Endodermal cell (in vitro differentiated cells): ENCODE measurements at places on chromosomes 7 and 10.
A peak's percentile ranks its signal among the peaks of the same experiment; 100 is the strongest.

DNA sequence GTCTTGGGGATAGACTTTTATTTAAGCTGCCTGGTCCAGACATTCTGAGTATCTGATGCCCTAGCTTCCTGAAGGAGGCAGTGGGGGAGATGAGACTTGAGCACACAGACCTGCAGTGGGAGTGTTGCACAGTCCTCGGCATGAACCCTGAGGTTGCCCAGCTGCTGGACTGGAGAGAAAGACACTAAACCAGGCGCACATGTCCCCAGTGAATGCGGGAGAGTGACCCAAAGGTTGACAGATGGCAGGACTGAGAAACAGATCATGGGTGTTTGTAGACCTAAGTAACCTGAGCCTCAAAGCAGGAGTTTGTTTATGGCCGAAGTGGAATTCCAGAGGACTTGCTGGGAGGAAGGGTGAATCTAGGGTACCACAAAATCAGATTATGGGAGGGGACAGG lies 15.7 kb upstream of the MSRB2 start:
- no peak for DNase-seq

GRCh38 chr7:151869455-151869854 lies 7.5 kb downstream of the PRKAG2 start:
- DNase-seq: no peak

DNA sequence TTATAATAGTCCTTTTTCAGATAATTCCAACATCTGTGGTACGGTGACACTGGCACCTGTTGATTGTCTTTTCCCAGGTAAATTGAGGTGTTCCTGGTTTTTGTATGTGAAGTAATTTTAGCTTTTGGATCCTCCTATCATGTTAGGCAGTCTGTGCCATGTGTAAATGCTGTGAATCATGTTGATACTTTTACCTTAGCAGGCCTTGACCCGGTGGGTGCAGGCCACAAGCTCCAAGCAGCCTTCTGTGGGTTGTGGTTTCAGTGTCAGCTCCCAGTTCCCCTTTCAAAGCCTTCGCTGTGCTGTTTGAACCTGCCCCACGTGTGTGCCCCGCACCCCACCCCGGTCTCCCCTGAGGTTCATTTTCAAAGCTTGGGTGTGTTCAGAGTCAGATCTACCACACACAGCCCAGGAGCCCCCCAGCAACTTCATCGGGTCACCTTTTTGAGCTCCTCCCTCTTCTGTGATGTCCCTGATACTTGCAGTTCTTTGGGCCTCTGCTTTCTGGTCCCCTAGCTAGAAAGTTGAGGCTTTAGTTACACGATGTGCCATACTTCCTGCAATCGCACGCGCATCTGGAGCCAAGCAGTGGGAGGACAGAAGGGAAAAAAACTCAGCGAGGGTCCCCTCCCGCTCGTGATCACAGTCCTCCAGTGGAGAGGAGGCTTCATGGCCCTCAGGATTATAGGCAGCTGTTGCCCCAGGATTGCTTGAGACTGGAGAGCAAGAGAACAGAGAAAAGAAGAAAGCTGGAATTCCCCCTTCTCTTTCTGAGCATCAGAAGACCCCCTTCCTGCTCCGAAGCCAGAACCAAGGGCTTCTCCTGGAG lies 8.7 kb upstream of the BHLHA15 start:
- DNase-seq: no peak

GRCh38 chr10:126598009-126598408 lies 72.5 kb downstream of the C10orf90 start:
- peak; percentile 89 for DNase-seq

DNA sequence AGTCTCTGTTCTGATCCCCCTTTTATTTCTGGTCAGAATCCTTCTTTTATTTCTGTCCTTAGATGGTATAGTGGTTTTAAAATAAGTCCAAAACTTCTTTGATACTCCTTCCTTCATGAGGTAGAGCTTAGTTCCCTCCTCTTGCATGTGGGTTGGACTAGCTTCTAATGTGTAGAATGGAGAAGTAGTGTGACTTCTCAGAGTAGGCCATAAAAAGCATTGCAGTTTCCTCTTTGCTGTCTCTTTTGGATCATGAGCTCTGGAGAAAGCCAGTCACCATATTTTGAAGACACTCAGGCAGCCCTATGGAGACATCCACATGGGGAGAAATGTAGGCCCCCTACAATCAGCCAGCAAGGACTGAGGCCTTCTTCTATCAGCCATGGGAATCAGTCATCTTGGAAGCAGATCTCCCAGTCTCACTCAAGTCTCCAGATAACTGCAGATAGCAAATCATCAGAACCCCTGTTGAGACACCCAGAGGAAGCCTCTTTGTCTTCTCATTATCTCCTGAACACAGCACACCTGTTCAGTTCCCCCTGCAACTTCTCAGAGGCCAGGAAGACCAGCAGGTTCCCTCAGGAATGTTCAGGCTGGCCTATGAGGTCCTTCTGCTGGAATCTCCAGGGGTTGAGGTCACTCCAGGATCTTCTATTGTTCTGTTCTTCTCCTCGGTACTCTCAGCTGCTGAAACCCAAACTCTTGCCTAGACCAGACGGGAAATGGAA lies 511.9 kb upstream of the ZMIZ1 start:
- DNase-seq: peak; percentile 68

- DNase-seq: no peak
Measured at GRCh38 chr10:83346266-83346910, 792.9 kb upstream of the GHITM start.

DNA sequence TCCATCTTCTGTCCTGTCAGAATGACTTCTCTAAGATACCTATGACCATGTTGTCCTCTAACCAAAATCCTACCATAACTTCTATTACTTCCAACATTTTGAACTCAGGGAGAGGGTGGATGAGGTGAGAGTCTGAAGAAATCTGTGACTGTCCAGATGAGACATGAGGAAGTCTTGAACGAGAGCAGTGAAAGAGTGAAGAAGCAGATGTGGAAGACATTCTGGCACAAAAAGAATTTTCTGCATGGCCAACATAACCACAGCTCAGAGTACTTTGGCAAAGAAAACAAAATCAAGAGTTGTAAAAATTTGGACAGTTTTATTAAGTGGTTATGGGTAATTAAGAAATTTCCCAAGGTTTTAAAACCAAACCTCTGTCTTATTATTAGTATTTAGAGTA lies 141.6 kb downstream of the CPEB3 start:
- DNase-seq: no peak

DNA sequence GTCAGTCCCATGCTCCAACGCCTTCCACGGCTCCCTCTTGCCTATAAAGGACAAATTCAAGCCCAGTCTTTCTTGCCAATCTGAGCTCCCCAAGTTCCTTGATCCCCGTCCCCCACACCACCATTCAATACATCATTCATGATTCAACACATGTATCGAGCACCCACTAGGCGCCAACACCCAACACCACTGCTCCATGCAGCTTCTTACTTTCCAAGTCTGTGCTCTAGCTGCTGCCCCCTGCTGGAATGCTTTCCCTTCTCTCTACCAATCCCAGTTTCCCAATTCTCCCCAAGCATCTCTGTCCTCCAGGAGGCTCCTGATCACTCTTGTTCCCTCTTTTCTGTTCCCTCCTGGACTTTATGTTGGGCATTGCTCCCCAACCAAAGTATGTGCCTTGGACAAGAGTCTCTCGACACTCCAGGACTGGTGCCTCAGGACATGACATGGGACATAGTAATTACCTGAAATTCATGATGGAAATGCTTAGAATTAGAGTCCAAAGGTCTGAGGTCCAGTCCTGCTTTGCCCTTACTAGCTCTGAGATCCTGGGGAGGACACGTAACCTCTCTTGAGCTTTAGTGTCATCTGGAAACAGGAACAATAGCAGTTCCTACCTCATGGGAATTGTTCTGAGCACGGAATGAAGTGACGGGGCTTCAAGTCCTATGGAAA lies 172.7 kb downstream of the NEURL1 start:
- DNase-seq: peak; percentile 86

DNA sequence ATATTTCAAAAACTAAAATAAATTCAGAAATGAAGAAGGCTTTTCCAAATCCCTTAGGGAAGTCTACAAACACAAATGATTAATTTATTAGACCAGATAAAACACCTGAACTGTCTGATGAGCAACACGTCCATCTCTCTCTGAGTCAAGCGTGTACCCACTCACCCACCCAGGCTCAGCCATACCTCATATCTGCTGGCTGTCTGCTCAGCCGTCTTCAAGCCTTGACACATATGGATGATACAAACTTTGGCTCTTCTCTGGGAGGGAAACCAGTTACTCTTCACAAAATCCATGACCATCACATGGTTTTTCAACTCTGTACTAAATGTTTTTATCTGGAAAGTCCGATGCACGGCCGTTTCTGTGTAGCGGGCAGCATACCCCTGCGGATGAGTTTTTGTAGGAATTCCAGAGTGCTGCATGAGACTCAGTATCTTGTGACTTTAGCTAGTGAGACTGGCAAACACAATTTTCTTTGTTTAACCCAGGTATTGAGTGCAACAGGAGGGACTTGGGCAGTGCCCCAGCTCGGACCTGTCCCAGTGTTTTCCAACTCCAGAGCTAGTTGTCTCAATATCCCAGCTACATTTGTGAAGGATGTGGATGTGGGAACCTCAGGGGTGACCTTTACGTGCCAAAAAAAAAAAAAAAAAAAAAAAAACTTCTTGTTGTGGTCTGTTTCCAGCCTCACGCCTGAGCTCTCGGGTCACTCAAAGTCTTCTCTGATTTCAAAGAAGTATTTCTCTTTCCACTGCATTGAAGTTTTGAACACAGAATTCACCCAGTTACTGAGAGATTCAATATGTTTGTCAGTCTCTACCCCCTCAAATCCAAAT lies at the start of gene C10orf90:
Gene C10orf90, minus strand, starts transcription at position 638 of the 839 bp plus-strand sequence. Its CDS starts 213 bp downstream, at position 425.
- DNase-seq: no peak
